ENCODE measurements at places on chromosomes 11 and 22.

GRCh38 chr22:49423125-49423650 is 404.5 kb downstream of the BRD1 start:
- DNase-seq: no peak

- no peak for DNase-seq
These were observed 871.9 kb downstream of the TBC1D22A start for GRCh38 chr22:47634347-47634746.

GRCh38 chr11:61507962-61508861 is at the start of gene LRRC10B:
Gene LRRC10B, plus strand, starts transcription at chr11:61508749. Its CDS starts 250 bp downstream, at chr11:61508999.
- DNase-seq: no peak

- DNase-seq: no peak
These were observed 133.4 kb upstream of the DDI1 start for GRCh38 chr11:103902994-103903393.

GRCh38 chr11:78207532-78208256 is 19.0 kb downstream of the USP35 start:
- DNase-seq: no peak

GRCh38 chr22:26672060-26672471 is 14.7 kb downstream of the MIAT start:
- no peak for DNase-seq

DNA sequence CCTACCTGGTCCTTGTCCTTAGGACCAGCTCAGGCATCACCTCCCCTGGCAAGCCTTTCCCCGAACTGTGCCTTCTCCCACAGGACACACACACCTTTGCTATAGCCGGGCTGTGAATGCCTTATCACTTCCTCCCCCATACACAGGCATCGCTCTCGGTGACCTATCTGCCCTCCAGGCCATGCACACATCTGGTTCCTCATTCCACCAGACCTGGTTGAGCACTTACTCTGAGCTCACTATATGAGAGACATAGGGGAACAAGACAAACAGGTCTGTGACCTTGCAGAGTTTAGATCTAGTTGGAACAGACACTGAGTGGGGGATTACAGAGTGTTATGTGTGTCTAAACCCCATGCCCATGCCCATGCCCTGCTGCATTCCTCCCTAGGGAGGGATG is 3.1 kb upstream of the BCR start:
- no peak for DNase-seq

GRCh38 chr11:9133956-9134355 is 42.6 kb upstream of the SCUBE2 start:
- DNase-seq: no peak

- DNase-seq: peak; percentile 95
These were observed 4.3 kb upstream of the CCND1 start for GRCh38 chr11:69636512-69637197.

DNA sequence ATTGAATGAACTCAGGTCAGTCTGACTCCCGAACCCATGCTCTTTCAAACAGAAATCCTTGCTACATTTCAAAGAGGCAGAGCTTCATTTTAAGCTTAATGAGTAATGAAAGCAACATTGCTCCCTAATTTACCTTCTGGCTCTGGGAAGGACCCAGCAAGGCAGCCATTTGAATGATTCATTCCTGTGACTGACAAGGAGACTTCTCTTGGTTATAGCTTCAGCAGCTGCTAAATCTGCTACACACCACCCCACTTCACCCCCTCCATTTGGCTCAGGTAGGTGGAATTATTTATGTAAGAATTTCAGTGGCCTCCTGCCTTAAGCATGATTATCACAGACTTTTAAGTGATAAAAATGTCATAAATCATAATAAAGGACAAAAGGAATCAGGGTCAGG is 117.7 kb downstream of the KCNC1 start:
- no peak for DNase-seq

DNA sequence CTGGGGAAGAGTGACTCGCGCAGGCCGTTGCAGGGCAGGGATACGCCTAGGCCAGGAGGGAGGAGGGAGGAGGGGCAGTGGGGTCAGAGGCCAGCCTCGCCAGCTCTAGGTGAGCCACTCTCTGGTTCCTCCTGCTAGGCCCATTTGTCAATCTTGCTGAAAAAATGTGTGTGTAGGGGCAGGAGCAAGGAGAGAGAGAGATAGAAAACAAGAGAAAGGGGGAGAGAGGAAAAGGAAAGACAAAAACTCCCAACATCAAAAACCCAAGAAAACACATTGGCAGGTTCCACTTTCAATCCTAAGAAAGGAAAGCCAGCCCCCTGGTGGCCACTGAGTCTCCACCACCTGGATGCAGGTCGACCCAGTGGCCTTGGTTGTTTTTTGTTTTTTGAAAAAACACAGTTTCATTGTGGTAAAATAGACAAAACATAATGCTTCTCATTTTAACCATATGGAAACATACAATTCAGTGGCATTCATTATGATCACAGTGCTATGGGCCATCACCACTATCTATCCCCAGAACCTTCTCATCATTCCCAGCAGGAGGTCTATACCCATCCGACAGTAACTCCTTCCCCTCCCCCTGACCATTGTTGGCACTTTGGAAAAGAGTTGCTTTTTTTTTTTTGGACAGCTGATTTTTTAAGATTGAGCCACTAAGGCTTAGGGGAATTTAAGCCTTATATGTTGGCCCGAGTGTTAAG is 10.9 kb downstream of the OMP start:
- peak; percentile 63 for DNase-seq

DNA sequence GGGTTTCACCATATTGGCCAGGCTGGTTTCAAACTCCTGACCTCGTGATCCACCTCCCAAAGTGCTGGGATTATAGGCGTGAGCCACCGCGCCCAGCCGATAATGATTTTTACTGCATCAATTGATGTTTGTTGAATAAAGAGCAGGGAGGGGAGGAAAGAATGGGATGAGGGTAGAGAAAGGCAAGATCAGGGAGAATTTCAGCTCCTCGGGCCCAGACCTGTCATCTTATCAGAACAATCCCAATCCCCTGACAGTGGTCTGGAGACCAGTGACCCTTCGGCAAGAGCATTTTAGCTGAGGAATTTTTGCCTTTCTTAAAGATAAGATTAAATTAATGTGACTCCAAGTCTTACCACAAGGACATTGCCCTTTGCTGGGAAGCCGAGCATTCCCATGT is 15.0 kb upstream of the ANO1 start:
- no peak for DNase-seq

GRCh38 chr11:68432874-68433273 is 27.7 kb upstream of the PPP6R3 start:
- DNase-seq: no peak

DNA sequence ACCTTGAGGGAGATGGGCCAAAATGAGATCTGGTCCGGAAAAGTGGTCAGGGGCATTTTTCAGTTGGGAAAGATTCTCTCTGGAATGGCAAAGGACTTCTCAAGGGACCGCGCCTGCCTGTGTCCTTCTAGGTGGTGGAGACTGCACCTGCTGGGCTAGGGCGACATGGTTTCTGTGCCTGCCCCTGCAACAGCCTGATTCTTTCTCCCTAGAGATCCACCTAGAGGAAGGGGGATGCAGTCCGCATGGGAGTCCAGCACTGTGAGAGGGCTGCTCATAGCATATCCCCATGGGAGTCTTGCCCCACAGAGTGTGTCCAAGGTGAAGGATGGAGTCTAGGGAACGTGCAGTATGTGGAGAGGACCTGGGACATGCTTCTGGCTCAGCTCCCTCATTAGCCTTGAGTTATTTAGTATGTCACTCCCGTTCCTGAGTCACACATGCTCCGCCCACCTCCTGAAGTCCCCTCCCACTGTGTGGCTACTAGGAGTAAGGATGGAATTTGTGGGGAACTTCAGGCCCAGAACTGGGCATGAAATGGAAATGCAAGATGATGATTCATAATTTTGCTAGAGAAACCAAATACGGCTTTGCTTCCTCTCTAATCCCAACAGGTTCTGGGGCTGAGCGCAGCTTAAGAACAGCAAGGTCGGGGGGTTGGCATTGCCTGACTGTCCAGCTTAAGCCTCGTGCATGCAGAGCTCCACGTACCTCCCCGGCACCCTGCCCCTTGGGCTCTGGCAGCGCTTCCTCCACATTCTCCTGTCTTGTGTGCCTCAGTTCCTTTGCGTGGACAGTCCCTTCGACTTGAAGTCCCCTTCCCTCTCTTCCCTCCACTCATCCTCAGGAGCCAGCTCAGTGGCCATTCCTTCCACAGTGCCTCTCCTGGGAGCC is 35.0 kb downstream of the GRIK4 start:
- peak; percentile 93 for DNase-seq

- DNase-seq: no peak
These were observed at the start of gene SPDYC for GRCh38 chr11:65170058-65170534. Gene SPDYC, plus strand, starts transcription at chr11:65170233. Its CDS starts 1,125 bp downstream, at chr11:65171358.

DNA sequence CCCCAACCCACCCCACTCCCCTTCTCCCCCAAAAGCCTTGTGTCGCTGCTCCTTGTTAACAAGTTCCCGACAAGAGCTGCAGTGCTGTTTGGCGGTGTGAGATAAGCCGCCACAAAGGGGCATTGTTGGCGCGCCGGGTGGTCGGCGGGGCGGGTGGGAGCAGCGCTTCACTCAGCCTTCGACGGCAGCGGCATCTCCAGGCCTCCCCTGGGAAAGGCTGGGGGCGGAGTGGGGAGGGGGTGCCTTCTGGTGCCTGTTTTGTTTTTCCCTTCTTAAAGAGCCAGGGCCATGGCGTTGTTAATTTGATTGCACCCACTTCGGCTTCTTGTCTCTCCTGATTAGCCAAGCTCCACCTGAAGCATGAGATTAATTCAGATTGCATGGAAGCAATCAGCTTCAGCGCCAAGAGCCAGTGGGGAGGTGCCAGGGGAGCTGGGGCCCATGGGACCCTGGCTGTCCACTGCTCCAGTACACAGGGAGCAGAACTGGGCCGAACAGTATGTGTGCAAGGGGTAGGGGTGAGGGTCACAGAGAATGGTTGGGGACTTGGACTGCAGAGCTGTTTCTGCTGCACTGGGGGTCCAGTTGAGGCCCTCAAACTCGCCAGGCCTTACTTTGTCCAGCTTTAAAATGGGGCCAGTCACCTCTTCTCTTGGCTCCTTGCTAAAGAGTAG is 165.1 kb downstream of the CEP164 start:
- no peak for DNase-seq

DNA sequence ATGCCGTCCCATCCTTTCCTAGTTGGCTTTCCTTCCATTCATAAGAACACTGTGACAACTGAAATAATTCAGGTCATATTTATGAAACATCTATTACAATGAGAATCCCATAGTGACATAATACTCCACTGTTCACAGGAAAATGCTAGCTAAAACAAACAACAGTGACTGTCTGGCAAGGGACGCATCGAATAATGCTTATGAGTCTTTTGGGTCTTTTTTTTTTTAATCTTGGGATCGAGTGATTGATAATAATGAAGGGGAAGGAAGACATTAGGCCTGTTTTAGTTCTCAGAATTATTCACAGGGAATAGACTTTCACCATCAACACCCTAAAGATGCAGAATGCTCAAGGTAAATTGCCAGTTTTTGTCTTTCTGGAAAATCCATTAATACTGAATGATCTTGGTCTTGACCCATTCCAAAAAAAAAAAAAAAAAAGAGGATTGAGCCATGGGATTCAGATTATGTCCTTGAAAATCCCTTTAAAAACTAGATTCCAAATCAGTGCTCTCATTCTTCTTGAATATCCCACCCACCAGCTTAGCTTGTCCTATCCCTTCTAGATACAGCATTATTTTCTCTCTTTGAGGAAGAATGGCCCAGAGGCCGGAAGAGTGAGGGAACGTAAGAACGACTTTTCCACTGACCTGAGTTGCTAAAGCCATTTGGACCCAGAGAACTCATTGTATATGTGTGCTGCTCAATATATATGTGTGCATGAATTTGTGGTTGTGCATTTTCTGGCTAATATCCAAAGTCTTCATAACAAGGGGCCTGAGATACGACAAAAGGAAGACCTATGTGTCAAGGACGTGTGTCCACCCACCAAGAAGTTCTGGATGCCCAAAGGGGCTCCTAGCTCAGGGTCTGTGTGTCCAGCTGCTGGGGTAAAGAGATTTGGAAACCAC is 35.2 kb upstream of the CREB3L1 start:
- DNase-seq: no peak

DNA sequence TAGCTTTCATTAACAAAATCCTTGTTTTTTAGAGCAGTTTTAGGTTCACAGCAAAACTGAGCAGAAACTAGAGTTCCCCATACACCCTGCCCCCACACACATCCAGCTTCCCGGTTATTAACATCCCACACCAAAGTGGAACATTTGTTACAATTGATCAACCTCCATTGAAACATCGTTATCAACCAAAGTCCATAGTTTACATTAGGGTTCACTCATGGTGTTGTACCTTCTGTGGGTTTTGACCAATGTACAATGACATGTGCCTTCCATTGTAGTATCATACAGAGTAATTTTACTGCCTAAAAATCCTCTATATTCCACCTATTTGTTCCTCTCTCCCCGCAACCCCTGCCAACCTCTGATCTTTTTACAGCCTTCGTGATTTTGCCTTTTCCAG is 28.5 kb downstream of the PRDM11 start:
- no peak for DNase-seq

DNA sequence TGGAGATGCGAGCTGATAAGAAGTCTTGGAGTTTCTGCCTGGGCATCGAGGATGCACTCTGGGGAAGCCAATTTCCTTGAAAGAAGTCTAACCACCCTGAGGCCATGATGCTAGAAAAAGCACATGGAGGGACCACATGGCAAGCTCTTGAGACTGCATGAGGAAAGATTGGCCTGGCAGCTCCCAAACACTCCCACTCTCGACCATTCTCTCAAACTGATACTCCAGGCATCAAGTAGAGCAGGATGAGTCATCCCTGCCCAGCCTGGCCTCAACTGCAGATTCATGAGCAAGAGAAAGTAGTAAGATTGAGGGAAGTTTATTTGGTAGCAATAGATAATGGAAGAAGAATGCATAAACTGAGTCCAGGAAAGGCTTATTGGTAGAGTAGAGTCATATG is 194.3 kb downstream of the KIF18A start:
- DNase-seq: peak; percentile 25

GRCh38 chr11:119188067-119188466 is 2.8 kb downstream of the NHERF4 start:
- DNase-seq: no peak

DNA sequence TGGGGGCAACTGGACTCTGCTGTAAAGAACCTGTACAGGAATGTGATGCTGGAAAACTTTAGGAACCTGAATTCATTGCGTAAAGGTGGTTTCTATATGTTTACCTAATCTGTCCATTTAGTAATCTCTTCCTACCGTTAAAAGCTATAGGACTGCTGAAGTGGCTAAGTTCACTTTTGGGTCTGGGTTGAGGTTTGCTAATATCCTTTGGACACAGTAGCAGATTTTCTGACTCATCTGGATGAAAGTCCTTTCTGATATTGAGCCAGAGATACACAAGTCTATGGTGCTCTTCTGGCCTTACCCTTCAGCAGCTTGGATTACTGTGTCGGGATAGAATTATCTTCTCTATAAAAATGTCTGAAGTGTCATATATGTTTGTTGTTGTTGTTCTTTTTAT is 16.9 kb downstream of the ZNF215 start:
- peak; percentile 35 for DNase-seq

- DNase-seq: no peak
These were observed 56.9 kb upstream of the PRR5 start for GRCh38 chr22:44645083-44645482.

- no peak for DNase-seq
These were observed at the start of gene MS4A8 for GRCh38 chr11:60699284-60699691. Gene MS4A8, plus strand, starts transcription at chr11:60699612. Its CDS starts 1,249 bp downstream, at chr11:60700861.

- peak; percentile 94 for DNase-seq
These were observed 3.8 kb downstream of the GAL3ST3 start for GRCh38 chr11:66045177-66045639.
